ENCODE measurements at places on chromosomes 7 and 10.

DNA sequence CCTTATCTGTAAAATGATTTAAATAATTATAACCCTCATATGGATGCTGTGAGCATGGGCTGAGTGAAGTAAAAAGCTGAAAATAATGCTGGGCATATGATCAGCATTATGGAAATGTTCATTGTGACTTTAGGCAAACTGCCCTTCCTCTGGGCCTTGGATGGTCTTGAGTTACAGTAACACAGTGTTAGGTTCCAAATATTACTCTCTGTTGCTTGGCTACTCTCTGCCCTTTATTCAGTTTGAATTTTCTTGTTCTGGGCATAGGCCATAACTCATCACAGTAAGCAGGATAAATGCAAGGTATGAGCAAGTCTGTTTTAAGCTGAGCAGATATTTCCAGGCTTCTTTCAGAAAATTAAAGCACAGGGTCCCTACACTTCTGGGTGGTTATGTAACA is 868.0 kb downstream of the KCNMA1 start:
- no peak for DNase-seq

- no peak for DNase-seq
These were observed 92.0 kb downstream of the MDFIC start for GRCh38 chr7:115013886-115014285.

DNA sequence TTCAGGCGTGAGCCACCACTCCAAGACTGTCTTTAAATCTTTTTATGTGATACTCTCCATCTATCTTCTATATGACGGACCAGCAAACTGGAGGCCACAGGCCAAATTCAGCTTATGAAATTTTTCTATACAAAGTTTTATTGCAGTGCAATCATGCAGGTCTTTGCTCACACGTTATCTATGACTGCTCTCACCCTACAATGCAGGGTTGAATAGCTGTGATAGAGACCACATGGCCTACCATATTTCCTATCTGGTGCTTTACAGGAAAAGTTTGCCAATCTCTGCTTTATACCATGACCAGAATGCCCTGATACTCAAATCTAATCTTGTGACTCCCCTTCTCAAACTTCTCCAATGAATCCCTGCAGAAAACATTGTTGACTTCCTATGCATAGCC is 89.5 kb upstream of the ACBD5 start:
- DNase-seq: no peak

DNA sequence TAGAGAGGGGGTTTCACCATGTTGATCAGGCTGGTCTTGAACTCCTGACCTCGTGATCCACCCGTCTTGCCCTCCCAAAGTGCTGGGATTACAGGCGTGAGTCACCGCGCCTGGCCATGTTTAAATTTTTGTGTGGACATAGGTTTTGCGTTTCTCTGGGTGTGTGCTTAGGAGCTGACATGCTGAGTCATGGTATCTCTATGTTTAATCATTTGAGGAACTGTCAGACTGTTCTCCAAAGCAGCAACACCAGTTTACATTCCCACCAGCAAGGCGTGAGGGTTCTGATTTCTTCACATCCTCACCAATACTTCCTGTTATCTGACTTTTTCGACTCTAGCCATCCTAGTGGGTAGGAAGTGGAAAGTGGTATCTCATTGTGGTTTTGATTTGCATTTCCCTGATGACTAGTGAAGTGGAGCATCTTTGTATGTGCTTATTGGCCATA is 153.7 kb downstream of the DNAJB6 start:
- DNase-seq: no peak

GRCh38 chr10:70974351-70974901 is 86.1 kb upstream of the PCBD1 start:
- no peak for DNase-seq

DNA sequence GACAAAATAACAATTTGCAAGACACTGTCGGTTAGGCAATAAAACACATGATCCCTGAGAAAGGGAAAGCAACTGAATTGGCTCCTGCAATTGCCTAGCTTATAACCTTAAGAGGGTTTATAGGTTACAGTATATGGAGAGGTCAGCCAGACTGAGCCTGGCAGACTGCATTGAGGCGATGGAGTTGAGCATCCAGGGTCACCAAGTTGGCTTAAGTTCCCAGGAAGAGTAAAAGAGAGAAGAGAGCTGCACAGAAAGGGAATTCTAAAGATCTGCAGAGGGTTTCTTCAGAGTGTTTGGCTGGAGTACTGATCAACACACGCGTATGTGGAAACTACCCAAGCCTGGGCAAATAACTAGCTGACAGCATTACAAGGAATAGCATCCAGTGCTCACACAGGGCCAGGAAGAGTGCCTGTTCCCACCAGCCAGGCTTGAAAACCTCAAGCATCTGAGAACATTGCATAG is 11.2 kb downstream of the ANKMY2 start:
- no peak for DNase-seq

- DNase-seq: no peak
These were observed 208.6 kb upstream of the CCDC6 start for GRCh38 chr10:60114765-60115586.

- peak; percentile 22 for DNase-seq
These were observed 26.3 kb downstream of the CRCP start for GRCh38 chr7:66140924-66141323.

DNA sequence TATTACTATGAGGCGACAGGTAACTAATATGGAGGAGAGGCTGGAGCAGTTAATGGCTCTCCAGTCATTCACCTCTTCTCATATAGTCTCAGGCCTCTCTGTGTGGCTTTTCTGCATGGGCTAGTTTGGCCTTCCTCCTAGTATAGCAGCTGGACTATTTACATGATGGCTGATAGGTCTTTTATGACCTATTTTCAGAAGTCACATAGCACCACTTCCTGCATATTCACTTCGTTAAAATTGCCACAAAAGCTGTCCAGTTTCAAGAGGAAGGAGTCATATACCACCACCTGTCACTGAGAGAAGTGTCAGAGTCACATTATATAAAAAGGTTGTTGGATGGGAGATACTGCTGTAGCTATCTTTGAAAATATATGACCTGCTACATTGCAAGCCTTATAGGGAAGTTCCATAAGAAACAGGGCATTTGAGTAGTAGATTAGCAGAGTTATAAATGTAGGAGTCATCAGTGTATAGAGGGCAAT is 8.0 kb upstream of the DMTF1 start:
- no peak for DNase-seq

GRCh38 chr7:128069373-128070364 is 38.4 kb upstream of the LRRC4 start:
- no peak for DNase-seq

GRCh38 chr7:139602143-139602722 is 78.7 kb downstream of the CLEC2L start:
- no peak for DNase-seq

DNA sequence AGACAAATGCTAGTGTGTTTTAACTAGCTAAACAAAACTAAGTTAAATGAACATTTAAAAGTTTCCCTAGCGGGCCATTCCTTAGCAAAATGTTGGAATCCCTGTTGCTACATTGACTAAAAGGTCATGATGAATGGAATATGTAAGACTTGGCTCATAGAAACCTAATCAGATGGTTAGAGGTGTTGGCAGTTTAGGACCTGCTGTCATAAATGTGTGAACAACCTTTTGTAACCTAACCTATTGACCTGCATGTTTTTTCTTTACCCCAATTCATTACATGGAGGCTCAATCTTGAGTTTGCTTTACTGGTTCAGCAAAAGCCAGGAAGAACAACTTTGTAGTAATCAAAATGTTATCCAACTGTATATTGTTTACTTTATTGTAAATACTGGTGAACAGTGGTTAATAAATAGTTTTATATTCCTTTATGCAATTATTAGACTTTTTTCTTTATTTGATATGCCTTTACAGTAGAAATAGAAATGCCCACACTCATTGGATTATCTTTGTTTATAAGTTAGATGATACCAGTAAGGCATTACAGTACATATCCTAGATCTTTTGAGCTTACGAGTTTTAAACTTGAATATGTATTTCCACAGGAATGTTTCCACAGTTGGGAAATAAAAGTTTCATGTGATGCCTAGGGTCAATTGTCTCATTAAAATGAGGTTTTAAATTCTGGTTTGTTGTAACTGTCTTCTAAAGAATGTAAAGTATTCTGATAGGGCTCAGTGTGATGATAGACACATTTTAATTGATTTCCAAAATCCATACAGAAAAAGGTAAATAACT is 11.6 kb downstream of the CBX3 start:
- DNase-seq: no peak

DNA sequence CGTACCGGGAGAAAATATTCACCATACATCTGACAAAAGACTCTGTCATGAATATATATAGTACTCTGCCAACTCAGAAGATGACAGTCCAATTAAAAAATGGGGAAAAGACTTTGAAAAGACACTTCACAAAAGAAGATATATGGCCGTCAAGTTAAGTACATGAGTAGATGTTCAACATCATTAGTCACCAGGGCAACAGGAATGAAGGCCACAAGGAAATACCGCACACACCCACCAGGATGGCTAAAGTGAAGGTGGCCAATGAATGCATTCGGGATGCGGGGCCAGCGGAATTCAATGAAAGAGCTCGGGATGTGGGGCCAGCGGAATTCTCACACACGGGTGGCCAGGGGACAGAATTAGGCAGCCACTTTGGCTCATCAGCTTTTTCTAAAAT is 42.2 kb downstream of the MAD1L1 start:
- no peak for DNase-seq

- DNase-seq: no peak
These were observed 96.0 kb downstream of the MTERF1 start for GRCh38 chr7:91784469-91784868.

GRCh38 chr7:1567896-1568510 is 1.8 kb downstream of the PSMG3 start:
- peak; percentile 45 for DNase-seq

DNA sequence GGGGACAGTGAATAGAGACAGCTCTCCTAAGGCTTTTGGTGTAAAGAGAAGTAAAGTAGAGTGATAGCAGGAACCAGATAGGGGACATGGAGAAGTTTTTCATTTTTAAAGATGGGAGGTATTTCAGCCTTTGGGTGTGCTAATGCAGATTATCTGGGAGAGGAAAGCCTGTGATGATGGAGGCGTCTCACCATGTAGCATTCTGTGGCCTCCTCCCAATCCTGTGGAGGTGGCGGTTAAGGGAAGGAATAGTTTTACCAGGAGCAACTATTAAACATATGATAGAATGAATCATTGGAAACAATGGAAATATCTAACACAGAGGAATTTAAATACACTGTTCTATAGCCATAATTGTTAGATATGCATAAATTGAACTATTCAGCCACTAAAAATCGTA is 101.3 kb downstream of the CNNM2 start:
- no peak for DNase-seq

DNA sequence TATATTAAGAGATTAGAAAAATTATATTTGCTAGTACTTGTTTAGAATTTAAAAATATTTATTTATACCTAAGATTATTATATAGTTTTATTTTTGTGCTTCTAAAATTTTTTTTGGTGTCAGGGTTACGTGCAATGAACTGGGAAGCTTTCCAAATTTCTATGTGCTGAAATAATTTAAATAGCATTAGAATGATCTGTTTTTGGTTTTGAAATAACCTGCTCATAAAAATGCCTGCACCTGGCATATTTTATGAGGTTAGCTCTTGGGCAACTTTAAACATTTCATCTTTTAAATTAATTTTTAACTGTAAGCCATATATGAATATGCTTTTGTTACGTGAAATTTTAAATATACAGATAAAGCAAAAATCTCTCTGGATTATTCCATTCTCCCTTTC is 482.5 kb downstream of the GLRX3 start:
- no peak for DNase-seq

DNA sequence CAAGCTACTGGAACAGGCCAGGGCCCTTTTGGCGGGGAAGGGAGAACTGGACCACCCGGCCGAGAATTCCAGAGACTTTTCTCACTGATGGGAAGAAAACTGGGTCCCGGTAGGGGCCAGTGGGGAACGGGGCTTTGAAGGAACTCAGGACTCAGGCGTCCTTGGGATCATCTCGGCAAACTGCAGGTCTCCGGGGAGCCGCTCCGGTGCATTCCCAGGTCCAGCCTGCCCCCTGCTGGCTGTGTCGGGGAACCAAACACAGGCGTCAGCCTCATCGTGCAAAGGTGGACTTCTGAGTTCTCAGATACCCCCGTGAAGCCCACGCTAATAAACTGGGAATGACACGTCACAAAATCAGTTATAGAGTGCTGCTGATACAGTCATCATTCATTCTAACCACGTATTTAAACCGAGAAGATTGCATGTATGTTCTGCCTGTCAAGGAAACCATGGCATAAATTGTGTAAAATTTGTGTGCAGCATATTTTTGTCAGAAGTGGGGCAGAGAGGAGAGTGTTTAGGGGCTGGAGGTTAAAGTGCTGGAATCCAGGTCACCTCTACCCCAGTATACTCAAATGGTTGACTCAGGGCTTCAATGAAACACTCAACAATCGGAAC is 76.1 kb upstream of the CPXM2 start:
- DNase-seq: peak; percentile 31

DNA sequence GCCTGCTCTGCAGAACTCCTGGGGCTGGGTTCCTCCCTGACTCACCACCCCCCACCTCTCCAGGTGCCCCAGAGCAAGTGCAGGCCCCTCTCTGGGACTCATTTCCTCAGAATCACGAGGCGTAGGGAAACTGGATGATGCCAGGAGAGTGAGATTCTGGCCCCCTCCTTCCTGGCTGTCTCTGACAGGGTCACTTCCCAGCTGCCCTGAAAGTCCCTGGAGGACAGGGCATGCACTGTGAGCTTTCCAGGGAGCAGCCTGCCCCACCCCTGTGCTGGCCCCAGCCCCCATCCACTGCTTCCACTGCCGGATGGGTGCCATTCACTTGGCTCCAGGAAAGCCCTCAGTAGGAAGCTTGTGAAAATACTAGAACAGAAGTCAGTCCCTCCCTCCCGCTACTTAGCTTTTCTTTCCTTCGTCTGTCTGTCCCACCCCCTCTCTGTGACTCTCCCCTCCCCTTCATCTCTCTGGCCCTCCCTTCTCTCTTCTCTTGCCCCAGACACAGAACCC is 10.4 kb downstream of the TACR2 start:
- DNase-seq: no peak

DNA sequence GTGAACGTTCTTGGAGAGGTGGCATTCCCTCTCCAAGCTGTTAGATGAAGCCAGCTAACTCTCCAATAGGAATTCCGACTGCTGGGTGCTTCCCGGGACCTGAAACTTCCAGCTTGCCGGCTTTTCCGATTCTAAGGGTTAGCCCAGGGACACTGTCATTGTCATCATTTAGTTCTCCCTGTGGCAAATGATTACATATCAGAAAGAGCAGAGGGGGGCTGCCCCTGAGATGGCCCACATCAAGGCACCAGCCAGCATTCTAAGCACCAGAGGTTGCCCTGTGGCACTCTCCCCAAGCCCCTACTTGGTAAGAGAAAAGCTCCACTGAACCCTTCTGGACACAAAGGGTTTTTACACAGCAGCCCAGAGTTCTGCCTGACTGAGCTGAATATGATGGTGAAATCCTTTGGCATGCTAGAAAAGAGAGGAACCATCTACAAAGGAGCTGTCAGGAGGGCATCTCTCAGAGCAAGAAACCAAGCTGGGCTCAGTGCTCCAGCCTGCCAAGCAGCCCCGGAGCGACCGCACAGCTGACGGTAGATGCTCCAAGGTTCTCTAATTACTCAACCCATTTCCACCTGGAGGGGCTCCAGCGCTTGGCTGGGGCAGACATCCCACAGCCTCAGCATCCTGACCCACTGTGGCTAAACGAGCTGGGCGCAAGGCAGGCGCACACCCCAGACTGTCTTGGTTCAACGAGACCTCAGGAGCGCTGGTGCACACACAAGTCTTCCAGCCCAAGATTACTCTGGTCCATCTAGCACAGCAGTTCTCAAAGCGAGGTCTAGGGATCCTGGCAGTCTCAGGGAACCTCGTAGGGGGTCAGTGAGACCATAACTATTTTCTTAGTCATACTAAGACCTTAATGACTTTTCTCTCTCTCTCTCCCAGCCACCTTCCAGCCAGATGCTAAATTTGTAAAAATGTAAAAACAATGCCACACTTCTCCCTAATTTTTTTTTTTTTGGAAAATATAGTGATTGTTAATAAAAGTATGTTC is 160.5 kb downstream of the GFRA1 start:
- no peak for DNase-seq
